ENCODE measurements at places on chromosomes 13 and 19.
A peak's percentile ranks its signal among the peaks of the same experiment; 100 is the strongest.

DNA sequence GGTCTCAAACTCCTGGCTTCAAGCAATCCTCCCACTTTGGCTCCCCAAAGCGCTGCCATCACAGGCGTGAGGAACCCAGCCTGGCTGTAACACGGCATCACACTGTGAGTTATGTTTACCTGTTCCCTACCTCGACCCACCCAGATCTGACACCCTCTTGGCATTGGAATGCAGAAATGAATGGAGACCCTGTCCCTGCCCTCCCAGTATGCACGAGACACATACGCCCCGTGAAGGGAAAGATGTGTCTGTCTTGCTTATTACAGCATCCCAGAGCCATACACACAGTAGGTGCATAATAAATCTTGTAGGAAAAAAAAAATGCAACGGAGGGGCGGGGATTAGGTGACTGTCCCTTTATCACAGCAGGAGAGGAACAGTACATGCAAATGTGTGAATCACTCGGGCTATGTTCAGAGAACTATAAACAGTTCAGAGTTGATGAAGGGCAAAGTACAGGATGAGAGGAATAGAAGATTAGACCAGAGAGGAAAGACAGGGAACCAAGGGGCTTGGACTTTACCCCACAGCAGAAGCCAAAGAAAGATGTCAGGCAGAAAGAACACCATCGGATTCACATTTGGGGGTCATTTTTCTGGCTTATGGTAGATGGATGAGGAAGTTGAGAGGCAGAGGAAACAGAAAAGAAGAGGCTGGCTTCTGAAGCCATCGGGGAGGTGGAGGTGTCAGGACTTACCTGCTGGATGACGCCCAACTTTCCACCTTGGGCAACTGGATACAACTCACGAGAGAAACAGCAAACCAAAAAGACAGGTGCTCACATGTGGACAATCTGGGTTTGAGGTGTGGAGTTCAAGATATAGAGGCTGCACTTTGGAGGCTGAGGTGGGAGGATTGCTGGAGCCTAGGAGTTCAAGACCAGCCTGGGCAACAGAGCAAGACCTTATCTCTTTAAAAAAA lies 94.3 kb downstream of the INSR start:
- DNase-seq = peak; percentile 46

- no peak for DNase-seq
These were observed 867 bp upstream of the ZNF613 start for GRCh38 chr19:51926426-51926783.

DNA sequence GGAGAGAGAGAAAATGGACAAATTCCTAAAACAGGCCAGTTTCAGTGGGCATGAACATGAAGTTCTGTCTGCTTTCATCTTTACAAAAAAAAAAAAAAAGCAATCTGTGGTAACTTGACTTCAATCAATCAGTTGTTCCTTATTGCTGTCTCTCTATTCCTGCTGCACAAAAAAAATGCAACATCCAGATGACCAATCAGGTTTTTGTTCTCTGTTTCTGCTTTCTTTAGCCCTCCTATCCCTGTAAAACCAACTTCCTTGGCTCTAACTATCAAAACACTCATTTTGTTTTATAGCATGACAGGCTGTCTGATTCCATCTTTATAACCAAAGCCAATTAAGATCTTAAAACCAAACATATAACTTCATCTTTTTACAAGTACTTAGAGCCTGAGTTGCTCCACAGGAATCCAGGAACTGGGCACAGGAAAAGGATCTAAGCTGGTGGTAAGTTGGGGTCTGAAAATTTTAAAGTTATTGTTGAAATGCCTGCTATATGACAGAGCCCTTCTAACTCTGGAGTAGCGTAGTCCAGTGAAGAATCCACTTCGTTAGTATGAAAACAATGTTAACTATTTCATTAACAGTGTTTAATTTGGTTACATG lies at the start of gene FPR3:
TSS of gene FPR3 (plus strand) at position 273 of the 606 bp plus-strand sequence. CDS start 28,592 bp downstream, outside the sequence.
- DNase-seq = no peak

- peak; percentile 57 for DNase-seq
These were observed at the start of gene FREM2 for GRCh38 chr13:38686577-38687245. TSS of gene FREM2 (plus strand) at chr13:38687077. CDS start at chr13:38687345, 268 bp downstream.

DNA sequence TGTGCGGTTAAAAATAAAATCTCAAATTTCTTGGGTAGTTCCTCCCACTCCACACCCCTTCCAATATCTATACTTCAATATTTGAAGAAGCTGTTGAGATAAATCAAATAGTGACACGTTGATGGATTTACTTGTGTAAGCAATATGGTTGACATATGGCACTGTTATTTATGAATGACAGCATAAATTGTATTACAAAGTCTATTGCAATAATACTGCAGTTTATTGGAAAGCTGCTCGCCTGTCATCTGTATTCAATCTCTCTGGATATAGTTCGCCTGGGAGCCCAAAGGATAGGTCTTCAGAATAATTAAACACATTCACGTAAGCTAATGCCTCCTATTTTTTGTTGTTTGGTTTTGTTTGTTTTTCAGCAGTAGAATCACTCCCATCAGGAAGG lies 5.0 kb upstream of the ZIC5 start:
- DNase-seq = no peak

- peak; percentile 6 for DNase-seq
These were observed 660.6 kb downstream of the EFNB2 start for GRCh38 chr13:105874814-105875213.

DNA sequence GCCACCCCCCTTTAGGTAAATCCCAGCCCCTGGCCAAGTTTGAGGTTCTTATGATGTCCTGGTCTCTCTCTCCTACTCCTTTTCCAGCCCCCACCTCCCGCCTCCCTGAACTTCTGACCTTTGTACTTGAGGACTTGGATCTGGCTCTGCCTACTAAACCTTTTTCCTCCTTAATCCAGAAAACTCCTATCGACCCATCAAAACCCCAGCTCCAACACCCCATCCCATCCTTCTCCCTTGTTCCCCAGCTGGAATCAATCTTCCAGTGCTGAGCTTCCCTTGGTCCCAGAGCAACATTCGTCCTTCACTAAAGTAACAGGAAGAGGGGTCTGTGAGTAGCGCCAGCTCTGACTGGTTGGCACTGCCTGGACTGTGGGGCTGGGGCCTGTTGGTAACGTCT lies 17.3 kb upstream of the UQCR11 start:
- no peak for DNase-seq

DNA sequence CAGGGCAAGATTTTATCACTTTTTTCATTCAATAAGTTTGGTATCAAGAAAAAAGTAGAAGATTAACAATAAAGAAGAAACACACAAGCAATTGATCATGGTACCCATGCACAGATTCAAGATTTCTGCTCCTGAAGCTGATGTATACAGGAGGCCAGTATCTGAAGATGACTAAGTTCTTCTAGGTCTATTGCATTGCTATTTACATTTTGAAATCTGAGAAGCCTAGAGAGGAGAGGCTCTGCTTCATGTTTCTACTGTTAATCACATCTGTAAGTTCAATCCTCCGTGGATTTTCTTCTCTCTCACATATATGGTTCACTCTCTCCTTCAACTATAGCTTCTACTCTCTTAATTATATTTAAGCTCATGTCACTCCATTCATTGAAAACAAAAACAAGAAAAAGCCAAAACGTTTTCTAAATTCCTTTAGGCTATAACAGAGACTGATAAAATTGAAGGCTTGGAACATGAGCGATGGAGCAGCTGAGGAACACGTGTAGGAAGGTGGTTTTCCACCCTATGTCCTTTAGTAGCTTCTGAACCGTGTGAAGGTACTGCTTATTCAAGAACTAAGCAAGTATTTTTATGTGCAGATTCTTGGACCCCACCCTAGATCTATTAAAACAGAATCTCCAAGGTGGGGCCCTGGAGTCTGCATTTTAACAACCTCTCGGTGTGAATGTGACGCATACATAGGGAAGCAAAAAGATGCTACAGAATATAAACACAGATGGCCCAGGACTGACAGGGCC lies 198.2 kb downstream of the EFNB2 start:
- DNase-seq = no peak

GRCh38 chr13:109989155-109989554 lies 202.8 kb upstream of the IRS2 start:
- no peak for DNase-seq

- peak; percentile 46 for DNase-seq
These were observed 41.7 kb upstream of the UBL3 start for GRCh38 chr13:29892151-29892550.

DNA sequence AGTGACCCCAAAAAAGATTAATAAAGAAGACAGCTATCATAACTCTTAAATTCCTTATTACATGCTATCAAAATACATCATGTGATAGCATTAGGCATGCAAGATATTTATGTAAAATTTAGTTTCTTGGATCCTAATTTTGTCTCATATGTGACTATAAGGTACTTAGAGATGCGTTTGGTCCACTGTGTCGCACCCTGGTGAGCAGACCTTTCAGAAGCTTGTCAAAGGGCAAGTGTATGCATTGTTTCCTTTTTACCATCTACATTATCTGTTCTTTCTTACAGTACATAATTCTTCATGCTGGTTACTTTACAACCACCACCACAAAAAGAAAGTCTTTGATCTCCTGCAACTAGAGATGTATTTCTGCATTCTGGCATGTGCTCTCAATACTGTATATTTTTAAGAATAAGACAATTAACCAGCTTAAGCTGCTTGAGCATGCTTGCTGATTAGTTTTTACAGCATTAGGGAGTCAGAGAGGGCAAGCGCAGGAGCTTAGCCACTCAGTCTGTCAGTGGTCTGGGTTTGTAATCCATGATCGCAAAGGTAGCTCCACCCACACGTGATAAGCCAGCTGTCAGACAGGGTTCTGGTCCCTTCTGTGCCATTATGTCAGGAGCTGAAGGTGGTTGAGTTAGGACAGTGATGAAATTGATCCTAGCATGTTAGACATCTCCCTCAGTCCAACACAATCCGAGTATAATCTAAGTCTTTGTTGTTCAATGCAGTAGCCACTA lies 500.9 kb downstream of the MYO16 start:
- no peak for DNase-seq

DNA sequence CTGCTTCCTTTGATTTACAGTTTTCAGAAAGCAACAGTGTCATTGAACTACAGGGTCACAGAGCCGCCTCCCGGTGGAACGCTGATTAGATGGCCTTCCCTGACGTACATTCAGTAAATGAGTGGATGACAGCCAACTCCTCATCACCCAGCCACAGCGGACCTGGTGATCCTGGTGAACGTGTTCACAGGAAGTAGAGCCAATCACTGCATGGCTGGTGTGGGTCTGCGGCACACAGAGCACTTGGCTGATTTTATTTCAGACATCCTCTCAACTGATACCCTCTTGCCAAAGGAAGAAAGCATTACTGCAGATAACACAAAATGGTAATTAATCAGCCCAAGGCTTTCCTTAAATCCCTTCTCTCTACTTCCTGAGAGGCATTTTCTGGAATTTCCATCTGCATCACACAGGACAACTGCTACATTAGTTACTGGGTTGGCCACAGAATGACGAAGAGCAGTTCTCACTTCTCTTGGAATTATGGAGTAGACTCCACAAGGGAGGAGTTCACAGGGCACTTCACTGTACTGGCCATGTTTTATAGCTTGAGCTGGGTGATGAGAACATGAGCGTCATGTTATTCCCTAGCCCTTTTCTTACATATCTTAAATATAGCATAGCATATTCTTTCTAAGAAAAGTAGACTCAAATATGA lies 84.0 kb upstream of the SLC7A1 start:
- peak; percentile 67 for DNase-seq

DNA sequence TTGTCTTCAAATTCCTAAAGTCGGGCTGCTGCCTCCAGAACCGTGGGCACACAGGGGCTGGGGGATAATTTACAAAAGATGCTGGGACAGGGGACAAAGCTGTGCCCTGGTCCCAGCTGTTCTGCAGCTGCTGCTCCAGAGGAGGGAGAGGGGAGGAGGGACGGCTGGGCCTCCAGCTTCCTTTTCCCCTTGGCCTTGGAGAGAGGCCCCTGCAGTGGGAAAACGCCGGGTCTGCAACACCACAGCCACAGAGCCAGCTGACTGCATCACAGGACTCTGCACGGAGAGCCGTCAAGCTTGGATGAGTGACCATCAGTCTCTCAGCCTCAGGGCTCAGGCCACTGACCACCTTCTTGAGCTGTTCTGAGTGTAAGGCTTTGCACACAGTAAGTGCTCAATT lies 6.1 kb downstream of the DOCK6 start:
- DNase-seq = no peak

- DNase-seq = peak; percentile 98
These were observed at the start of gene ZNF737 for GRCh38 chr19:20565321-20566018. TSS of gene ZNF737 (minus strand) at chr19:20565781. CDS start at chr19:20565640, 141 bp downstream.
